ENCODE measurements at places on chromosomes 3 and 15.

- no peak for DNase-seq
These were observed at the start of gene SI for GRCh38 chr3:165078293-165078692. Gene SI (minus strand): TSS chr3:165078496. CDS start chr3:165076012, 2,484 bp downstream.

GRCh38 chr3:37386627-37387230, 212.3 kb upstream of the LRRFIP2 start:
- no peak for DNase-seq

- no peak for DNase-seq
These were observed 137.4 kb upstream of the SLC7A14 start for GRCh38 chr3:170723241-170723640.

- DNase-seq: no peak
These were observed 5.5 kb upstream of the EHD4 start for GRCh38 chr15:41977757-41978383.

DNA sequence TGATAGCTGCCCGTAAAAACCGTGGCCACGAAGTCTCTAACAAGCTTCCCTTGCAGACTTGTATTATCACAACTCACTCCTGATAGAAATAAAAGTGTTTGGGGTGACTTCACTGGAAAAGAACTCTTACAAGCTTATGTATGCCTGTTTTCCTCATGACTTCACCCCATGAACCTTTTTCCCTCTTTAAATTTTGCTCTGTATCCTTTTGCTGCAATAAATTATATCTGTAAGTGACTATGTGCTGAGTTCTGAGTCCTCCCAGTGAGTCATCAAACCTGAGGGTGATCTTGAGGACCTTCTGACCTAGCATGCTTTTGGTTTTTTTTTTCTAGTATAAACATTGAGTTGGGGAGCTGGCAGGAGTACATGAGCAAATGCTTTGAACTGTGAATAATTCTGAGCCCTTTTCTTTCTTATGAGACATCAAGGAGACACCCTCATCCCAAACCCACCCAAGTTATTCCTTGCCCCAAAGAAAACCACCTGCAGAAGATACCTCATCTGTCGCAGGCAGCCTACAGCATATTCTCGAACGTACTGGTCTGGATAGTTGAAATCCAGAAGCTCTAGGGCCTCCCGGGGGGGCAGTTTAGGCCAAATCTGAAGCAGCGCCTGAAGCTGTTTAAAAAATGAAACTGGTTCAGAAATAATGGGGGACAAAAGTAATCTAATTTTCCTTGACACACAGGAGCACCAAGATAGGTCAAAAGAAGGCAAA, 85.9 kb downstream of the FAIM start:
- DNase-seq: no peak

DNA sequence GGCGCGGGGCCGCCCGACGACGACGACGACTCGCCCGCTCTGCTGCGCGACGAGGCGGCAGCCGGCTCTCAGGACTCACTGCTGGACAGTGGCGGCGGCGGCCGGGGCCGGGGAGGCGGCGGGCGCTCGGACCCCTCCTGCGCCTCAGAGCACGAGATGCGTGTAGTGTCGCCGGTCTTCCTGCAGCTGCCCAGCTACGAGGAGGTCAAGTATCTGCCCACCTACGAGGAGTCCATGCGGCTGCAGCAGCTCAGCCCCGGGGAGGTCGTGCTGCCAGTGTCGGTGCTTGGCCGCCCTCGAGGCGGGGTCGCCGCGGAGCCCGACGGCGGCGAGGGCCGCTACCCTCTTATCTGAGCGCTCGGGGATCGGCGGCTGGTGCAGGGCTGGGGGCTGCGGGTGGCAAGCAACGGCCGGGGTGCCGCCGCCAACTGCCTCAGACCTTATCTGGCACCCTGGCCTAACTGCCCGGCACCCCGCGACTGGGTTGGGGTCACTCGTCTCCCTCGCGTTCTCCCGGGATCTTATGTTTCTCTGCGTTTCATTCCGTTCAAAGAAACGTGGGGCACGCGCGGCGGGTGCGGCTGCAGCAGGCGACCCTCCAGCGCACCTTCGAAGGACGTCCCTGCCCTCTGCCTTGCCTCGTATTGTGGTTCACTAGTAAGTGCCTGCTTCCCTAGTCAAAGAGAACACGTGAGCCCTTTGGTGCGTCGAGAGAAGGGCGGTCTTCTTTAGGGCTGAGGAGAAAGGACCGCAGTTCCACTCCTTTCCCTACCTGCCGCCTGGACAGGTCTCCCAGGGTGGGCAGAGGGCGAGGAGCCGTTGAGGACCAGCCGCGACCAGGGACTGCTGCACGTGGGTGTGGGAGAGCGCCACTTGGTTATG, 1.0 kb downstream of the C3orf80 start:
- no peak for DNase-seq

GRCh38 chr3:186922790-186923189, 7.5 kb upstream of the ST6GAL1 start:
- no peak for DNase-seq

DNA sequence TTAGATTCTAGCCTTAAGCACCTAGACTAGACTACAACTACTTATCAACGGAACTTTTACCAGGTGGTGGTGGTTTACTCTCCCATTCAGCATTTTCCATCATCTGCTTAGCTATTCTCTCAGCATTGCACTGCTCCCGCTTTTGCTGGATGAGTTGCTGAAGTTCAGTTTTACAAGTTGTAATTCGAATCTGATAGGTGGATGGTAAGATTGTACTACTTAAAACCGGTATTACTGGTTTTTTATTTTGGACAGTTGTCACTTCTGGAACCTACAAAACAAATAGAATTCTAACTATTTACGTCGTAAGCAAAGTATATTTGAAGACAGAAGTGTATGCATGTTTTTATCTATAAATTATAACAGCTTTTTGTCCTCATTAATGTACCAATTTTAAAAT, 41.1 kb downstream of the PIK3R4 start:
- DNase-seq: no peak

DNA sequence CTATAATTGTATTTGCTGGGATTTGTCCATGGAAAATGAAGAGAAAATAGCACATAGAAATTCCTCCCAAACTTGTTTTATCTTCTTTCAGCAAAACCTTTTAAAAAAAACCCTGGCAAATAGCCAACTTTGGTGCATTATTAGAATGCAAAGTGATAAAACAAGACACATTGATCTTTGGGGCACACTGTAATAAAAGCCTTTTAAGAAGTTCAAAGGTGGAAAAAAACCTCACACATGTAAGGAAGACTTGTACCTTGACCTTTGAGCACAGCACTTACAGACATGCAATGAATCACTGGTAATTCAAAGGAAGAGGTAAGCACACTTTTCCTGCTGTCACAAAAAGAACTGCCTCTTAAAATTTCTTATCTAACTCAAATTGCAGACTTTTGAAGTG, 8.0 kb upstream of the MORC1 start:
- no peak for DNase-seq

- DNase-seq: no peak
These were observed 120.7 kb downstream of the ADCY5 start for GRCh38 chr3:123327956-123328850.
